Dermis blood vessel endothelial cell (primary cell): ENCODE measurements at places on chromosomes 12 and 14. TPM values are rescaled to one million over a fixed set of nuclear protein-coding genes. Genes with fewer than 3 reads are reported as not detected.

The NPAS3 gene
- total RNA-seq = 0.05 TPM in 1 of 2 replicates, not detected in the other

The SLC2A14 gene
- not detected in 2 replicates for total RNA-seq

The C1R gene
- total RNA-seq = 2.0 TPM in 2 replicates

The VWF gene
- 3,052 and 3,683 TPM in 2 replicates for total RNA-seq

The KCNMB4 gene
- total RNA-seq = 0.34 and 0.42 TPM in 2 replicates

The MSRB3 gene
- total RNA-seq = 40.0 and 67.5 TPM in 2 replicates

The POTEG gene
- total RNA-seq = not detected in 2 replicates

The LIN7A gene
- 0.19 and 1.2 TPM in 2 replicates for total RNA-seq
